RWPE1 (cell line): ENCODE measurements at places on chromosomes 7 and 10.

GRCh38 chr10:98268694-98269431 lies 869 bp upstream of the LOXL4 start:
- no peak for DNase-seq

DNA sequence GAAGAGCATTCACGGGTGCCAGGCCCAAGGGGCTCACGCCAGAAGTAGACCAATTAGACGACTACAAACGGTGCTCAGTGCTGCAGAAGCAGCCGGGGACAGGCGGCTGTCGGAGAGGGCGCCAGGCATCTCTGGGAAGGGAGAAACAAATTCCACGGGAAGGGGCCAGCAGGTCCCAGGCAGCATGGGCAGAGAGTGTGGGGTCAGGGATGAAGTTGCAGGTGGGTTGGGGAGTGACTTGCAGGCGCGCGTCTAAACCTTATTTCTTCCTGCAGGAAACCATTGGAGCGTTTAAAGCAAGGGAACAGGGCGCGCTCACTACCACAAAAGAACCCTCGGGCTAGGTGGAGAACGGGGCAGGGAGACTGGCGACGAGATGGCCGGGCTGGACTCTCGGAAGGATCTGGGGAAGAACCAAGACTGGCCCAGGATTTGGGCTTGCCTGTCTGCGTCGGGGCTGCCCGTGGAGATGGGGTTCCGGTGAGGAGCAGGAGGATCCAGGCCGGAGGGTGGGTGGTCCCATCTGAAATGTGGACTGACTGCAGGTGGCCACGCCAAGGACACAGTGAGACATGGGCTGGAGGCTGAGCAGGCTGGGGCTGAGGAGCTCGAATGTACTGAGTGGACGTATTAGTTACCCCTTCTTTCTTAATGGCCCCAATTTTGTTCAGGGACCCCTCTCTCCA lies 116.3 kb upstream of the DIP2C start:
- DNase-seq = no peak

DNA sequence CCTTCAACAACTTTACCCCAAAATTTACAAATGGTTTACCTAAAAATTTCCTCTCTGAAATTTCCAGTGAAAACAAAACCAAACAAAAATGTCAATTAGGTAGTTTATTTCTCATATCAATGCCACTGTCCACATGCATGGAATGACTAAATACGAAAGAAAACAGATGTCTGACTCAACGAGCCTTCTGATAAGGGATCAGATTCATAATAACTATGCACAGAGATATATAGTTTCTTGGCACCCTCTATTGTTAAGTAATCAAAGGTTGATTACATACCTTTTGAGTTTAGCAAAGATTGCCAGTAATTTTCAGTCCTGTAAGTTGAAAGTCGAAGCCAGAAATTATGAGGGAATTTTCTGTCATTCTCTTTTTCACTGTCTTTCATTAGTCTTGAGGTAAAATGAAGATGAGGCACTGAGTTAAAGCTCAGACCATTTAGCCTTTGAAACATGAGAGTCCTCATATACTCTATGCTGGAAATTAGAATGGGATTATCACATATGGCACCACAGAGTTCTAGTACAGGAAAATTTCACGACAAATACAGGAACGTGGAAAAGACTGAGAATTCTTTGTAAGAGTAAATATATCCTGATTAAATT lies 519.1 kb upstream of the ANKRD30A start:
- no peak for DNase-seq

GRCh38 chr10:1440897-1441296 lies 296.4 kb downstream of the ADARB2 start:
- no peak for DNase-seq

- DNase-seq = no peak
Measured at GRCh38 chr10:100568912-100569311, 33.2 kb downstream of the HIF1AN start.

DNA sequence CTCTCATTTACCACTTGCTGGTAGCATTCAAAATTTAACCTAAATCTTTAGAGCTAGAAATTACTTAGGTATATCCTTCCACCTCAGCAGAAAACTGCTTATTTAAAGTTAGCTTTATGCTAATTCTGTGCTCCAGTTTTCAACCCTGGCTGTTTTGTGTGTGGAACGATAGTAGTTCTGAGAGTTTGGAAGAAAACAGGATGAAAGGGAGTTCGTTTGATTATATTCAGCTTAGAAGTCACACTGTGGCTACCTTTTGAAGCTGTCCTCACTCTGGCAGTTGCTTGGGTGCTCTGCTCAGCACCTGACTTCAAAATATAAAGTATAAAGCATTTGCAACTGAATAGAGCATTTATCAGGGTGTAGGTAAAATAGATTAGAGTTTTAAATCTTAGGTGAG lies 2.6 kb upstream of the ASCC1 start:
- no peak for DNase-seq

- no peak for DNase-seq
Measured at GRCh38 chr10:124737708-124738107, 6.5 kb downstream of the FAM53B start.

GRCh38 chr10:78248651-78249464 lies 215.2 kb downstream of the RPS24 start:
- DNase-seq = no peak

- DNase-seq = no peak
Measured at GRCh38 chr7:150373049-150373801, 4.6 kb downstream of the REPIN1 start.

- no peak for DNase-seq
Measured at GRCh38 chr10:86938260-86938659, 19.2 kb downstream of the MMRN2 start.

- DNase-seq = no peak
Measured at GRCh38 chr7:4190010-4190981, 491.8 kb upstream of the FOXK1 start.

- DNase-seq = peak; percentile 62
Measured at GRCh38 chr7:93228302-93228701, 2.0 kb upstream of the HEPACAM2 start.
